ENCODE measurements at places on chromosomes 6 and 20.

DNA sequence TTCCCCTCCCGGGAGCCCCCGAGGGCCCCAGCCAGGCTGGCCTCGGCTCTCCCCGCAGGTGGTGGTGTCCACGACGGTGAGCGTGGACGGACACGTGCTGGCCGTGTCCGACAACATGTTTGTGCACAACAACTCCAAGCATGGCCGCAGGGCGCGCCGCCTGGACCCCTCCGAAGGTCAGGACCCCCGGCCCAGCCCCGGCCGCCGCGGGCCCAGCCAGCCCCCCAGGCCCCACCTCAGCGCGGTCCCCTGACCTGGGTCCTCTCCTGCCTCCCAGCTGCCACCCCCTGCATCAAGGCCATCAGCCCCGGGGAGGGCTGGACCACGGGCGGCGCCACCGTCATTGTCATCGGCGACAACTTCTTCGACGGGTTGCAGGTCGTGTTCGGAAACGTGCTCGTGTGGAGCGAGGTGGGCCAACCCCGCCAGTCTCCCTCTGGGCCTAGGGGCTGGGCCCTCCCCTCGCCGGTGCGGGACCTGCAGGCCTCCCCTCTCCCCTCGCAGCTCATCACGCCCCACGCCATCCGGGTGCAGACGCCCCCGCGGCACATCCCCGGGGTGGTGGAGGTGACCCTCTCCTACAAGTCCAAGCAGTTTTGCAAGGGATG lies 51.0 kb downstream of the CPXM1 start:
- peaks cover 59% of the 10 kb centered on the region for H3K27me3 ChIP-seq
- H3K4me1 ChIP-seq: peaks cover 32% of the 10 kb centered on the region
- H3K36me3 ChIP-seq: no peaks in the 10 kb centered on the region
- no peak overlapping the region for H3K27ac ChIP-seq
- DNase-seq: no peak
- no peak overlapping the region for H3K4me3 ChIP-seq

DNA sequence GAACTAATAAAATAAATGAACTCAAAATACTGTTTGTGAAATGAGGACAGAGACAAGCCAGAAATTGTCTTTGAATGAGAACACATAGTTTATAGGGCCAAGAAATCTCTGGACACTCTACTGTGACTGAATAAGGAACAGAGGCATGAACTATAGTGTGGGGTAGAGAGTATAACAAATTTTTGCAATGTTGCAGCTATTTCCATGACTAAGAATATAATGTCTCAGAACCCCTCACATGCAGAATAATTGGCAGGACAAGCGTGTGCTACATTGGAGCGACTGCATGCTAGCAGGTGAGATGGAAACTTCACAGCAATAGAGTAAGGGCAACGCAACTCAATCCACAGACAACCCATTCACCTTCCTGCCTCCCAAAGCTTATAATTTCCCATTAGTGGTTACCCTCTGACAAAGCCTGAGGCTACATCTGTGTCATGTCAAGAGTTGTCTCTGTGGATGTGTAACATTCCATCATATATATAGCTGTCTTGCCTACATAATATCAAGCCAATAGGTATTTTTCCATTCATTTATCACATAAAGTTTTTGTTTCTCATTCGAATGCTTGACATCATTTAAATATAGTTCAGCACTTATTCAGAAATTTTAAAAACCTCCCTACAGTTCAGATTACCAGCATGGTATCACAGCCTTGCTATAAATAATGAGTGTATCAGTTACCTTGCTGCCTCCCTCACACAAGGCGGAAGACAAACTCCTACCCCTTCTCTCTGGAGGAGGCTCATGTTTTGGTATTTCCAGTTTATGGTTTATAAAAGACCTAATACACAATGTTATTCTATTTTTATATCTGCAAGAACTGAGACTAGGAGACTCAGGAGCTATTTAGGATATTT lies 47.9 kb upstream of the ECHDC1 start:
- H3K27me3 ChIP-seq: no peaks in the 10 kb centered on the region
- no peak overlapping the region for H3K4me3 ChIP-seq
- H3K36me3 ChIP-seq: no peaks in the 10 kb centered on the region
- H3K27ac ChIP-seq: no peak overlapping the region

GRCh38 chr6:54327631-54328030 lies 19.4 kb downstream of the TINAG start:
- no peak for DNase-seq
- H3K4me3 ChIP-seq: no peak overlapping the region
- no peak overlapping the region for H3K27ac ChIP-seq

GRCh38 chr20:62587757-62588402 lies 54.4 kb upstream of the SLCO4A1 start:
- no peak for DNase-seq
- no peak overlapping the region for H3K4me3 ChIP-seq
- no peaks in the 10 kb centered on the region for H3K4me1 ChIP-seq
- H3K27me3 ChIP-seq: no peaks in the 10 kb centered on the region

GRCh38 chr6:34284563-34285447 lies 36.0 kb upstream of the SMIM29 start:
- peak overlapping the region; percentile 65 for H3K27ac ChIP-seq
- peaks cover 33% of the 10 kb centered on the region for H3K4me1 ChIP-seq
- H3K27me3 ChIP-seq: no peaks in the 10 kb centered on the region
- H3K36me3 ChIP-seq: peaks cover 3% of the 10 kb centered on the region
- no peak overlapping the region for H3K4me3 ChIP-seq
- DNase-seq: peak; percentile 28

DNA sequence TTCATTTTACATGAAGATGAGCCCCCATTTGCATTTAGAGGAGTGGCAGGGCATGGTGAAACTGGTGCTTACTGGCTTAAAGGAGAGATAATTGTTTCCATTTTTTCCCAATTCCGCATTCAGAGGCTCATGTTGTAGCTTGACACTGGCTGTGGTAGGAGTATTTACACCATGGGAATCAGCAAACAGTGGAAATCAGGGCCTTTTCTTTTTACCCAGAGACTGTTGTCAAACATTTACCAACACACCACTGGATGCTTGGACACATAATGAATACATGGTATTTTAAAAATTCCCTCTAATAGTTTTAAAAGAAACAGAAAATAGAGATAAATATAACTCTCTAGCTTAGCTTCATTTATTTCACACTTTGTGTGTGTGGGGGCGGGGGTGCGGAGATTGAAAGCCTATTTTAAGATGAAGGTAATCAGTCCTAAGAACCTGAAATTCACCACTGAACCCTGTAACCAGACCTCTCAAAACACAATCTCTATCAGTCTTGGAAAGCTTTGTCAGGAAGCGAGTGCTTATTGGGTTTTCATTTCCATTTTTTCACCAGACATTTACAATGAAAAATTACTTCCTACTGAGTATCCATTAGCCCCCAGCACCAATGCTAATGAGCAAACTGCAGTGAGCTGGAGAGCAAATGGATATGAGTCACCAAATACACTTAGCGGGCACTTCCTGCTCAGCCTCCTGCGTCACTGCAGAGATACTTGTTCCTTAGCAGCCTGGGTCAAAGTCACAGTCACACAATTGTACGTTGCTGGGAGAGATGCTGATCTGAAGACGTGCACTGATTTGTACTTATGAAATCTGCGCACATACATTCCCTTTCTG lies 532.0 kb downstream of the BCKDHB start:
- H3K27ac ChIP-seq: no peak overlapping the region
- H3K27me3 ChIP-seq: no peaks in the 10 kb centered on the region
- no peak overlapping the region for H3K4me3 ChIP-seq
- H3K4me1 ChIP-seq: no peaks in the 10 kb centered on the region

DNA sequence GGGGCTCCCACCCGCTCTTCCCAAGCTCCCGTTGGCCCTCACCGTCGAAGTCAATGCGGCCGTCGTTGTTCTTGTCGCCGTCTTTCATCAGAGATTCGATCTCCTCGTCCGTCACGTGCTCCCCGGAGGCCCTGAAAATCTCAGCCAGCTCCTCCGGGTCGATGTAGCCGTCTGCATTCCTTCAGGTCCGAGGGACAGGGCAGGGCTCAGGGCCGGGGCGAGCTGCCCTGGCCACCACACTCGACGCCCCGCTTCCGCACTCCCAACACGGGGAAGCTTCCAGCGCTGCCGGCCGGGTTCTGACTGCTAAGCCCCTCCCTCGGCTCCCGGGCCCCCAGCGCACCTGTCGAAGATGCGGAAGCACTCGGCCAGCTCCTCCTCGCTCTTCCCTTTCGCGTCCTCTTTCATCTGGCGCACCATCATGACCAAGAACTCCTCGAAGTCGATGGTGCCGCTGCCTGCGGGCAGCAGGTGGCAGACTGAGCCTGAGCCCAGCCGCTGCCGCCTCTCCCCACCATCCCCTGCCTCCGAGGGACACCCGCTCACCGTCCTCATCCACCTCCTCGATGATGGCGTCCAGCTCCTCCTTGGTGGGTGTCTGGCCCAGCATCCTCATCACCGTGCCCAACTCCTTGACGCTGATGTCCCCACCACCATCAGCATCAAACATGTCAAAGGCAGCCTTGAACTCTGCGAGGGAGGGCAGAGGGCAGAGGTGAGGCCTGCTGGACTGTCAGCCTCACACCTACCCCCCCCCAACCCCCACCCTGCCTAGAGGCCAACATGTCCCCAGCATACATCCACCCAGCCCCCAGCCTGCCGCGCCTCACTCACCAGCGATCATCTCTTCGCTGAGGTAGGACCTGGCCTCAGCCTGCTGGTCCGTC lies 2.9 kb downstream of the TNNC2 start:
- no peak overlapping the region for H3K27ac ChIP-seq
- no peaks in the 10 kb centered on the region for H3K27me3 ChIP-seq
- DNase-seq: peak; percentile 77
- peak overlapping the region; percentile 51 for H3K4me3 ChIP-seq

DNA sequence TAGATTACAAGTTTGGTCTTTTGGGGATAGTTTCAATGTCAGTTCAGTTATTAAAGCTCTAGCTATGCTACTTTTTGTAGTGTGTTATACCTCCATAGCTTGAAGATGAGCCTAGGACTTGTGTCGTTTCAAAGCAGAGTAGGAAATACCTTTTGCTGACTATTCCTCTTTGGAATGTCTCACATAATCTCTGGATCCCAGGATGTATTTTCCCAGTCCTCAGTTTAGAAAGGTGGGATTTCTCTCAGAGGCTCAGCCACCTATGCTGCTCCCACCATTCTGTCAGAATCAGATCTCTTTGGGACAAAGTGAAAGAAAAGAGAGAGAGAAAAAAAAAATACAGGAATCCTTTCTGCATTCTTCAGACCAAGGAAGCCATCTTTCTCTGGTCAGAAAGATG lies 567.5 kb upstream of the IMPG1 start:
- H3K36me3 ChIP-seq: no peaks in the 10 kb centered on the region
- DNase-seq: no peak
- H3K4me3 ChIP-seq: no peak overlapping the region
- H3K27me3 ChIP-seq: no peaks in the 10 kb centered on the region

GRCh38 chr6:159201336-159201735 lies 32.1 kb downstream of the FNDC1 start:
- H3K27me3 ChIP-seq: no peaks in the 10 kb centered on the region
- no peak overlapping the region for H3K4me3 ChIP-seq
- no peak for DNase-seq
- H3K36me3 ChIP-seq: no peaks in the 10 kb centered on the region

DNA sequence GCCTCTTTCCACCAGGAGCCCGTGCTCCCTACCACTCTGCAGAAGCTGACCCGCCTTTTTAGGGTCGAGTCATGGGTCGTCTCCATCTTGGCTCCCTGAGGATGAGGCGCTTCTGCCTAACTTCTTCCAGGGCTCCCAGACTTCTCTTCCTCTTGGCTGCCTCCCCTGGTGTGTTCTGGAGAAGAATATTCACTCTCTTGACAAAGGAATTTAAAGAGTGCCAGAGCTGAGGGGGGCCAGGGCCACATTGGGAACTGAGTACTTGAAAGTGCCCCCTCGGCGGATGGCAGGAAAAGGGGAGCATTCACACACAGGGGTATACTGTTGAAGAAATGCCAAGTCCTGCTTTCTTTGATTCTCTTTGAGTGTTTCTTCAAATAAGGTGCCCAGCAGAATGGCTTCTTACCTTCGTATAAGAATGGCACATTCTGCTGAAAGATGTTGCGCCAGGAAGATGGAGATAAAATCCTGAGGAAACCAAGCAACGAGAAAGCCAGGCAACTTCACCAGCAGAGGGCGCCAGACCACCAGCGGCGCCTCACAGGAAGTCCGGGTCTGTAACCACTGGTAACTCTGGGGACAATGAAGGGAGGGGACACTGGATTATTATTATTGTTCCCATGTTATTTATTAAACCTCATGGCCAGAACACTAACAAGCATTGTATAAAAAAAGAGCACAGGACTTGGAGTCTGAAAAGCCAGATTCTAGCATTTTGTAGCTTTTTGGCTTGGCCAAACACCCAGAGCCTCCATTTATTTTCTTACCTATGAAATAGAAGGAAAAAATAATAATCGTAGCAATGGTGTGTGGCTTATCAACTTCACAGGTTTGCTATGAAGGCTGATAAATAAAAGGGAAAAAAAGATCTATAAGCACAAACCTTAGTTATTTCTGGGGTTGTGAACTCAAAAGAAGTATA lies 176.7 kb downstream of the HACE1 start:
- no peaks in the 10 kb centered on the region for H3K27me3 ChIP-seq
- DNase-seq: peak; percentile 37

Data from B cell (primary cell).